Cardiac ventricle fibroblast (primary cell): ENCODE measurements at places on chromosomes 6 and 20. TPM values are rescaled to one million over a fixed set of nuclear protein-coding genes. Genes with fewer than 3 reads are reported as not detected.

The BRD2 gene
- total RNA-seq: 112 and 121 TPM in 2 replicates

The UBD gene
- not detected in 2 replicates for total RNA-seq

The ARHGAP40 gene
- total RNA-seq: not detected in 2 replicates

The RRAGD gene
- 0.20 and 0.75 TPM in 2 replicates for total RNA-seq

The TCF21 gene
- 26.9 and 28.5 TPM in 2 replicates for total RNA-seq

The TBP gene
- 8.0 and 9.3 TPM in 2 replicates for total RNA-seq

The MOG gene
- not detected in 2 replicates for total RNA-seq

The ZC2HC1B gene
- total RNA-seq: 0.31 TPM in 1 of 2 replicates, not detected in the other

The POPDC3 gene
- 7.3 and 11.4 TPM in 2 replicates for total RNA-seq

The STX11 gene
- not detected in 2 replicates for total RNA-seq

The PSORS1C2 gene
- not detected in 2 replicates for total RNA-seq

The MAP7 gene
- 0.10 and 0.12 TPM in 2 replicates for total RNA-seq

The UTRN gene
- total RNA-seq: 27.2 and 54.8 TPM in 2 replicates

The TMEM74B gene
- total RNA-seq: not detected in 2 replicates
